ENCODE measurements at places on chromosomes 7 and 10.

GRCh38 chr7:111147708-111148533 lies 57.0 kb downstream of the LRRN3 start:
- no peak for DNase-seq

- no peak for DNase-seq
Observed at GRCh38 chr7:84529480-84530205, 335.1 kb upstream of the SEMA3A start.

- DNase-seq = peak; percentile 30
Observed at GRCh38 chr10:49539320-49539885, 482 bp upstream of the ERCC6 start.

- peak; percentile 63 for DNase-seq
Observed at GRCh38 chr10:102119417-102120141, 589 bp downstream of the LDB1 start.

DNA sequence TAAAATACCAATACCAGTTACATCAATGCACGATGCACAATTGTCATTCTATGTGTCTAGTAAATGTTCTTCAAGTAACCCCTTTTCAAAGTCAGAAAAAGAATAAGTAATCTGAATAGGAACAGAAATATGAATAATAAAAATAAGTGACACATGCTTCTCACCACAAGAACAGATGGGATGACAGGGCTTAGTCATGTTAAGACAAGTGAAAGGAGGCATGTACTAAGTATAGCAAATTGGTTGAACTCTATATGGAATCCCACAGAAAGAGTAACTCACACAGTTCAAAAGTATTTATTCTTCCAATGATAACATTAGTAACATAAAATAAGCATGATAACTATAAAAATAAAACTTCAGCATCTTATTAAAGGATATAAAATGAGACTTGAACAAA lies 100.9 kb upstream of the TAS2R16 start:
- no peak for DNase-seq

- peak; percentile 16 for DNase-seq
Observed at GRCh38 chr10:5710859-5711258, 26.2 kb downstream of the TASOR2 start.

GRCh38 chr10:122475591-122476332 lies 14.4 kb downstream of the HTRA1 start:
- no peak for DNase-seq

All from CD4-positive, alpha-beta T cell treated with Interleukin-4 for 4 hours (primary cell).